ENCODE measurements at places on chromosomes 2 and 18. TPM values are rescaled to one million over a fixed set of nuclear protein-coding genes. Genes with fewer than 3 reads are reported as not detected.
A peak's percentile ranks its signal among the peaks of the same experiment; 100 is the strongest.

- DNase-seq = no peak
These were observed 44.0 kb downstream of the IRS1 start for GRCh38 chr2:226755631-226756030.

DNA sequence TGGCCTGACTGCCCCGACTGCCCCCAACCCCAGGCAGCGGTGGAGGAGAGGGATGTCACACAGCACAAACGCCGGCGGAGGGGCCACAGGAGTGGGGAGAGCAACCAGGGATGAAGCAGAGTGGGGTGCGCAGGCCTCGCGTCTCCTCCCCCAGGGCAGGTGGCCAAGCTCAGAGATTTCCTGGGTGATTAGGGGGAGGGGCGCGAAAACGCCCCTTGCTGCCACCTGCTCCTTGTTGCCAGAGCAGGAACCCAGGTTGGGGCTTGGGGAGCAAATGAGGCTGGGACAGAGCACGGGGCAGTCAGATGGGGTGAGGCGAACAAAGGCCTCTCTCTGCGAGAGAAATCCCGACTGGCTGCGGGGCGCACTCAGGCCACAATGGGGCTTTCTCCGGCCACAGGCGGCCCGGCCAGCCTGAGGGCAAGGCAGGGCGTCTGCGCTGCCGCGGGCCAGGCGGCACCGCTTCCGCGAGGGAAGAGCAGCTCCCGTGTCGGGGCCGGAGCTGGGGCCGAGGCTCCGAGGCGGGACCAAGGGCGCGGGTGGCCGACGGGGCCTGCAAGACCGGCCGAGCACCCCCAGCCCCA is 11.5 kb downstream of the TEX44 start:
- peak; percentile 66 for DNase-seq

- DNase-seq = no peak
These were observed 5.0 kb downstream of the ZNF516 start for GRCh38 chr18:76490033-76490432.

DNA sequence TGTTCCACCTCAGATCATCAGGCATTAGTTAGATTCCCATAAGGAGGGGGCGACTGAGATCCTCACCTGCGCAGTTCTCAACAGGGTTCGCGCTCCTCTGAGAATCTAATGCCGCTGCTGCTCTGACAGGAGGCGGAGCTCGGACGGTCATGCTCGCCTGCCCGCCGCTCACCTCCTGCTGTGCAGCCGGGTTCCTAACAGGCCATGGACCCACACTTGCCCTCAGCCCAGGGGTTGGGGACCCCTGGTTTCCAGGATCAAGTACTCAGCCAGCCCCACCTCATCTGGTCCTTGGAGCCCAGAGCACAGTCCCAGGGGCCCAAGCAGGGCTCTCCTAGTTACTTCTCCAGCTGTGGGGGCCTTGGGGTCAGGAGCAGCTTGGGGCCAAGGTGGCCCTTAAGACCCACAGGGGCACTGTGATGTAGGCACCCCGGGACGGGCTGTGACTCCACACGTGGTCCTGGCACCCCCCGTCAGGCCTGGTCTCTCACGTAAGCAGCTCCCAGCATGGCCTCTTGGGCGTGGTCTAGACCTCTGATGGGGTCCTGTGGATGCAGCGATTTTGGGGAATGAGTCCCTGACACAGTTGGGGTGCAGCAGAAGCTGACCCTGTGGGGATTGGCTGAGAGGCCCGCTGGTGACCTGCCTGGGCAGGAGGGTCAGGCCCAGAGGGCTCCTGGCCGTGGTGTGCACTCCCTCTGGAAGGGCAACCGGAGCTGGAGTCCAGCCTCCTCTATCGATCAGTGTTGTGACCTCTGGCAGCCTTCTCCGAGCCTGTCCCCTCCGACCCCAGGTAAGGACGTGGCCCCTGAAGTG is 28.3 kb upstream of the OTOS start:
- DNase-seq = no peak

- no peak for DNase-seq
These were observed 117.5 kb downstream of the CD226 start for GRCh38 chr18:69830189-69830588.

DNA sequence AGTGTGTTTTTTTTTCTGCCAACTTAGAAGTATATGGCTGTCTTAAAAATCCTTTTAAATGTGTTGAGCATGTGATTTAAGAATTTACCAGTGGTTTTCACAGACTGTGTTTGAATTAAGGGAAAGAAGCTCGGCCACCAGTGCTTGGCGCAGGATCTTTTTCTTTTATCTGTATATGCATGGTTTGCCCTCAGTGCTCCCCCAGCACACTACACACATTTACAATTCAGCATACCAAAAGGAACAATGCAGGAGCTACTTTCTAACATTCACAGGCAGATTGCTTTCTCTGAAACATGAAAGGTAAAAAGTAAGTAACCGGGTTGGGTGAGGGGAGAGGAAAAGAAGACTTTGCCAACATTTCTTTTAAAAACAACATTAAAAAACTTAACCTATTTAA is 3.9 kb downstream of the SALL3 start:
- no peak for DNase-seq

DNA sequence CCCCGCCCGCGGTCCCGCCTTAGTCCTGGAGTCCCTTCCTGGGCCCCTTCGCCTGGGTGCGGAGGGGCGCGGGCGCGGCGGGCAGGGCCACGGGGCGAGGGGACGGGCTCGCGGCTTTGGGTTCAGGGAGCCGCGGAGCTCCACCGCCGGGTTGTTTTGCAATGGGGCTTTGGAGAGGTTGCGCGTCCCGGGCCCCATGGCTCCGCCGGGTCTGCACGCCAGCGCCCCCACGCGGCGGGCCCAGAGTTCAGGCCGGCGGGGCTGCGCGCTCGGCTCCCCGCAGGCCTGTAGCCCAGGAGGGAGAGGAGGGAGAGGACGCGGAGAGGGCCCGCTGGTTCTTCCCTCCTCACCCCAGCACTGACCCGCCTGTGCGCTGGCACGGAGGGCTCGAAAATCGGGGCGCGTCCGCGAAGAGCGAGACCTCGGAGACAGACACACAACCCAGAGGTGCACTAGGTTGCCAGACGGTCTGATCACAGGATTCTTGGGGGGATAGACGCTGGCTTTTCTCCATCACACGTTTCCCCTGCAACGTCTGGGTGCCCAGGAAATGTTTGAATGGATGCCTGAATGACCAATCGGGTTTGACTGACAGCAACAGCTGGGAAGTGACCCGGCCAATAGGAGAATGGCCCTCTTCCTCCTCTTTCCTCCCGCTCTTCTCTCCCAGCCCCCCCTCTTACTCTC is 4.9 kb upstream of the SIX2 start:
- DNase-seq = peak; percentile 71

Gene REG3G
- not detected for total RNA-seq

Gene PLEK
- 6.2 TPM for total RNA-seq

Measured in heart left ventricle (tissue), 16 donors.